ENCODE measurements at places on chromosomes 5 and 9.

GRCh38 chr5:140402258-140403074 is 833 bp downstream of the ANKHD1 start:
- peak; percentile 45 for DNase-seq

DNA sequence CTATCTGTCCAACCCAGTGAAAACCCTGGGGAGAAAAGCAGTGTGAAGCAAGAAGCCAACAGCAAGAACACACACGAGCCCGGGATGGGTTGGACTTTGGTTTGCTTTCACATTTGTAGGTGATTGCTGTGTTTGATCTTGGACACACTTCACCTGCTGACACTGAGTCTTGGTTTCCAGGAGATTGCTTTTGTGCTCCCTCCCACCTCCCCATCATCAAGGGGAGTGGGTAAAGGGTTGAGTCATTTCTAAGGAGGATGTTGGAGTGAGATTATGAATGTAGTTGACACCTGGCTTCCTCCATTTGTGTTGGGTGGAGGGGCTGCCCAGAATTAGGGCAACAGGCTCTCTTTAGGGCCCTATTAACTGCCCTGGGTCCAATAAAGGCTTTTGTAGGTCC is 37.5 kb downstream of the ANKDD1B start:
- peak; percentile 44 for DNase-seq

GRCh38 chr9:100714372-100715099 is 136.7 kb downstream of the CAVIN4 start:
- peak; percentile 66 for DNase-seq

GRCh38 chr5:138439477-138440158 is 761 bp downstream of the REEP2 start:
- no peak for DNase-seq

DNA sequence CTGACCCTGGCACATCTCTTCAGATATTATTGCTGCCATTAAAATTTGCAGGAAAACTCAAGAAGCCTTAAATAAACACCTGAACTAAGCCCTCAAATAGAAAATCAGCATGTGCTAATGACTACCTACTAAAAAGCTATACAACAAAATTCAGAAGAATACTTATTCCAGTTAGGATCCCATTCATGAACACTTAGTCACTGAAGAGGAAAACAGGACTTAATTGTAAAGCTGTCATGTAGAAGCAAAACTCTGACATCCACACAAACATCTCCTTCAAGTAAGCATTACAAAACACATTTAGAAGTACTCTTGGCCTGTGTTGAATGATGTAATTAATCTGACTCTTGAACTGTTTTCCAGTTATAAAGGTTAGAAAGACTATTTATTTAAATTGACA is 19.9 kb downstream of the ELL2 start:
- no peak for DNase-seq

DNA sequence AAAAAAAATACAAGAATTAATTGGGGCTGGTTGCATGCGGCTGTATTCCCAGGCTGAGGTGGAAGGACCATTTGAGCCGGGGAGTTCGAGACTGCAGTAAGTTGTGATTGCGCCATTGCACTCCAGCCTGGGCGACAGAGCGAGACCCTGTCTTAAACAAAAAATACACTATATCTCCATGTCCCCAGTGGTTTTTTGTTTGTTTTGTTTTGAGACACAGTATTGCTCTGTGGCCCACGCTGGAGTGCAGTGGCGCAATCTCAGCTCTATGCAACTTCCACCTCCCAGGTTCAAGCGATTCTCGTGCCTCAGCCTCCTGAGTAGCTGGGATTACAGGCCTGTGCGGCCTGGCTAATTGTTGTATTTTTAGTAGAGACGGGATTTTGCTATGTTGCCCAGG is 1.2 kb downstream of the COQ4 start:
- no peak for DNase-seq

DNA sequence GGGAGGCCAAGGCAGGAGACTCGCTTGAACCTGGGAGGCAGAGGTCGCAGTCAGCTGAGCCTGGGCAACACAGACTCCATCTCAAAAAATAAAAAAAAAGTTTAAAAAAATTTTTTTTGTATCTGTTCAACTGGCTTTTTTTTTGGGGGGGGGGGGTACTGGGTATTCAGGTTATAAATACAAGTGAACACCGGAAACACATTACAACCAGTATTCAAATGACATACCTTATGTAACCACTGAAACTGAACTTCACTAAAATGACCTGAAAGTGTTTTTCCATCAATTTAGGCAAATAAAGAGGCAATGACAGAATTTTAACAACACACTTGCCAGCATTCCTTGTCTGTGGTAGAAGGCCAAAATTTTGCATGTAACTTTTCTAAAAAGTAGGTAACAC is 33.5 kb downstream of the STRBP start:
- DNase-seq, result no peak

DNA sequence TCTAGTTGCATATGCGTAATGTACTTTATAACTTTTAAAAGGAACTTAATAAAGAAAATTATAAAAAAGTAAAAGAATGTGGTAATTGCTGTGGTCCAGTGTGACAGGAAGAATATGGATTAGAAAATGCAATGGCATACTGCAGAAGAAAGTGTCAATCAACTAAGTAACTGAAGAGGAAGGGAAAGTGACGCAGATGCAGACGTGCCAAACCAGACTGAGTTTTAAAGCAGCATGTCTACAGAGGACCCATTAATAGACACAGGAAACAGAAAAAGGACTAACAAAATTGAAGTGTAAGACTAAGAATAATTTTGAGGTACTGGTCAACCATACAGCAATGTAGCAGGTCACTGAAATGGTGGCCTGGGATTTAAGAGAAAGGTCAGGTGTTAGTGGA is 73.3 kb downstream of the DPYSL3 start:
- DNase-seq, result no peak

DNA sequence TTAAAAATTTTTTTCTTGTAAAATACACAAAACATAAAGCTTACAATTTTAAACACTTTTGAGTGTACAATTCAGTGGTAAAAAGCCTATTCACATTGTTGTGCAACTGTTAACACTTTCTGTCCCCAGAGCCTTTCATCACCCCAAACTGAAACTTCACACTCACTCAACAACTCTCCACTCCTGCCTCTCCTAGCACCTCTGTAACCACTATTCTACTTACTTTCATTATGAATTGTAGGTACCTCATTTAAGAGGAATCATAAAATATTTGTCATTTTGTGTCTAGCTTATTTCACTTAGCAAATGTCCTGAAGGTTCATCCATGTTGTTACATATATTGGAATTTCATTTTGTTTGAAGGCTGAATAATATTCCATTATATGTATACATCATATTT is 4.3 kb upstream of the ZNF510 start:
- DNase-seq, result no peak

DNA sequence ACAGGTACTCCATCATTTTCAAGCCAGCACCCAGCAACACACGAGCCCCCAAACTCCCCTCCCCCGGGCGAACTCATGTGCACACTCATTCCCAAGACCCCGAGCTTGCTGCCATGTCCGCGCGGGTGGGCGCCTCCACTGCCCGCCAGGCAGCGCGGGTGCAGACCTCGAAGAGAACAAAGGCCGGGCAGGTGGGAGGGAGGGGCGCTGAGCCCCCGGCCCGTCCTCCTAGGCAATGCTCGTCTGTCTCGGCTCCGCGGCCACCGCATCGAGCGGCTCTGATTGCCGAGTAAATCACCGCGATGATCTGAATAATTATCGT is 47.1 kb upstream of the PSD2 start:
- no peak for DNase-seq

DNA sequence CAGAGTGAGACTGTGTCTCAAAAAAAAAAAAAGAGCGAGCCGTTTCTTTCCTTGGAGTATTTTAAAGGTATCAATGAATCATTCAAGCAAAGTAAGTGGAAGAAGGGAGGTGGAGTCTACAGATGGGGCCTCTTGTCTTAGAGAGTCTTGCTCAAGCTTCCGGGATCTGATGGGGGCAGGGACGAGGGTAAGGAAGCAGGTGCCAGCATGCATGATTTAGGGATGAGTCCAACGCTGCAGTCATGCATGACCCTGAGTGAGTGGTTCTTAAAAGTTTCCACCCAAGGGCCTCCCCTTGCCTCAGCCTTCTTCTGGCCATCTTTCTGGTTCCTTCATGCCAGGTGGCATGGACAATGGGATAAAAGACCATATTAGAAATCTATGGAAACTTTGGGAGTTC is 79.6 kb downstream of the MYO10 start:
- no peak for DNase-seq

DNA sequence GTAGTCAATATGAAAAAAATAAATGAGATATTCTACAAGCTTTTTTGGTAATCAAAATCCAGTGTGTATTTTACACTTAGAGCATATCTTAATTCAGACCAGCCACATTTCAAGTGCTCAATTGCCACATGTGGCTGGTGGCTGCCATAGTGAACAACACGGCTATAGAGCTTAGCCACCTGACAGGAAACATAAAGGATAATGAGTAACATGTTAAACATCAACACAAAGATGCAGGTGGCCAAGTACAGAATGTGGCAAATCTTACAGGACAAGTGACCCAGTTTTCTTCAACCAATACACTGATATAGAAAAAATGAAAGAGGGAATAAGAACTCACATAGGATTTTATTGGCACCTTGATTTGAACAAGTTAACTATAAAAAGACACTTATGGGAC is 61.4 kb downstream of the KIF24 start:
- DNase-seq, result no peak

DNA sequence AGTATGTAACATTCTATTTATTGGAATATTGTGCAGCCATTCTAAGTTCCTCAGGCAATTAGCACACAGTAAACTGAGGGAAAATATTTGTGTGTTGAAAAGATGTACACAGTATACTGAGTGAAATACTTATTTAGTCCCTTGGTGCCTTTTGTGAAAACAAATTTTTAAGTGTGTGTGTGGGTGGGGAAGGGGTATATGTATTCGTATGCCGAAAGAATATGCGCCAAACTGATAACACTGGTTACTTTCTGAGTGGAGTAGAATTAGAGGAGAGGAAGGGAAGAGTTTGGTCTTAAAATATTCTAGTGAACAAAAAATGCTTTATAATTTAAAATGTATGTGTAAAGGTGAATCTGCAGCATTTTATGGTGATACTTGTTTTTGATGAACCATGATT is 3.1 kb downstream of the DCP2 start:
- no peak for DNase-seq

GRCh38 chr9:100350188-100350587 is 2.6 kb downstream of the TEX10 start:
- DNase-seq, result no peak

- no peak for DNase-seq
These were observed 203.4 kb downstream of the GADD45G start for GRCh38 chr9:89808076-89808755.

- DNase-seq, result no peak
These were observed 2.3 kb downstream of the COL27A1 start for GRCh38 chr9:114157516-114158176.

GRCh38 chr5:78958672-78959445 is 26.3 kb downstream of the ARSB start:
- DNase-seq, result no peak

GRCh38 chr5:133892306-133892705 is 76.1 kb downstream of the C5orf15 start:
- no peak for DNase-seq

GRCh38 chr5:148005788-148006520 is 57.8 kb upstream of the SPINK5 start:
- DNase-seq, result no peak

DNA sequence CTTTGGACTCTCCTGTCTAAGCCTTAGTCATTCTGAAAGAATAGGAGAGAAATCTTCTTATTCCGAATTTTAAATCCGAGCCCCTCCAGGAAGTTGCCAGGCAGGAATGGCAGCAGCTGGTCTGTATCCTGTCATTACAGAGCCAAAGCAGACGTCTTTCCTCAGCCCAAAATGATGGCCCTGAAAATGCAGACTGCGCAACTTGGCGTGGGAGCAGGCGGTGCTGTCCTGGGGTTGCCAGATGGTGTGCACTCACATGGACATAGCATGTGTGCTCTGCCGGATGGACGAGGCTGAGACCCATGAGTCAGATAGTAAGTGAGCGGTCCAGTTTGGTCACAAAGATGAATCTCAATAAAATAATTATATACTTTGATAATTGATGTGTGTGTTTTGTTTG is 410.4 kb downstream of the KCTD16 start:
- DNase-seq, result no peak

GRCh38 chr5:67414712-67415111 is 218.1 kb upstream of the CD180 start:
- no peak for DNase-seq

DNA sequence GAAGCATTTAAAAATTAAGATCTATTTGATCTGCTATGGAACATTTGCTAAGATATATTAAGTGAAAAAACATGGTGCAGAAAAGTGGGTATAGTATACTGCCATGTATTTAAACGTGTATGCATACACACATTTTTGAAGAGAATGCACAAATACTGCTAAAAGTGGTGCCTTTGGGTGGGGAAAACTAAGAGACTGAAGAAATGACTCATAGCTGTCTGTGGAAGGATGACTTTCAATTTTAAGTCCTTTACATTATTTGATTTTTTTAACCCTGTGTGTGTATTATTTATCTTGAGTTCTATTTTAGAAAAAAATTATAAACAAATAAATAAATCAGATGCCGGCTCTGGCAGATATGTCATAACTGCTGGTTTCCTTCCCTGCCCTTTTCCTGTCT is 120.7 kb upstream of the SLIT3 start:
- DNase-seq, result no peak

GRCh38 chr9:15543047-15543813 is 9.6 kb upstream of the CCDC171 start:
- DNase-seq, result no peak

- no peak for DNase-seq
These were observed 60.6 kb downstream of the SLC1A3 start for GRCh38 chr5:36666986-36667385.

DNA sequence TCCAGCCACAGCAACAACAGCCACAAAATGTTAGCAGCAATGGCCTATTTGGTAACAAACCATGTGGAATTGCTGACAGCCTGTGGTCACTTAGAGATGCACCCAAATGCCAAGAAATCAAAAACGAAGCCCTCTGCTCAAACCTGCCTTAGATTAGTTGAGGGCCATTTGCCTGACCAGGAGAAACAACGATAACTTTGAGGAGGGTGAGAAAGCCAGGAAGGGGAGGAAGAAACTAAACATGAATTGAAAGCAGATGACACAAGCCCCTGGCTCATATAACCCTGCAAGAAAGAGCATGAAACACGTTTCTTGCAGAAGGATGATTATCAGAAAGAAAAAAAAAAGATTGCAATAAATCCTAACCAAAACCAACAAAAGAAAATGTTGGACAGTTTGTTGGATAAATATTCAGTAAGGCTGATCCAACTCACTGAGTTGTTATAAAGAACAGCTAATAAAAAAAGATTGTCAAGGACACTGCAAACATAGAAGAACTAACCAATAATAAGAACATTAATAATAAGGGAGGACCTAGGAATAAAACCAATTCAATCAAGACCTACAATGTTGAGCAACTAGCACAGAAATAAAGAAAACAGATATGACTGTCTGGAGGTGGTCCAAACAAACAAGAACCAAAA is 140.5 kb upstream of the SLC30A5 start:
- no peak for DNase-seq

DNA sequence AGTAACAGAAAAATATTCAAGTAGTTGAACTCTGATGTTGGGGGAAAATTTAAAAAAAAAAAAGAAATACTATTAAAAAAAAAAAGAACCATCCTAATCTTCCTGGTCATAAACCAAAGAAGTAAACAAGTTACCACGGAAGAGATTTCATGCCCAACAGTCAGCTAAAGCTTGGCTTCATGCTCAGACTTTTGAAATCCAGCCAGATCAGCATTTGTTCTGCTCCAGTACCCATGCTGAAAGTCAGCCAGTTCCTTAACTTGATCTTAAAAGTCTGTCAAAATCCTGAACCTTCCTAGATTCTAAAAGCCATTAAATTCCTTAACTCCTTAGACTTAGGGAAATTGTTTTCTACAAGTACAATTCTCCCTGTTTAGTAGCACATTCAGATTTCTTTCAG is 908.7 kb upstream of the CDH9 start:
- DNase-seq, result no peak
